NCI-H345 (cell line): ENCODE measurements at places on chromosomes 12 and 14.

DNA sequence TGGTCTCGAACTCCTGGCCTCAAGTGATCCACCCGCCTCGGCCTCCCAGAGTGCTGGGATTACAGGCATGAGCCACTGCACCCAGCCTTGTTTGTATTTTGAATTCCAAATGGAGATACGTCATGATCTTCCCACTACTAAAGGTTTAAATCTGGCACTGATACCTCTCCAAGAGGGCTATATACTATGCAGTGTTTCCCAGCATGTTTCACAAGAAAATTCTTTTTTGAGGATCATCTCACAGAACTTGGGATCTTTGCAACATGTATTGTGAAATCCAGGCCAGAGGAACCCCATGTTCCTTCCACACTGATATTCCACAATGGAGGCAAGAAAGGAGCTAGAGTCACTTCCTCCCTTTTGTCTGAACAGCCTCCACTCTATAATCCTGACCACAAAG is 112.7 kb downstream of the NT5DC3 start:
- DNase-seq = no peak

DNA sequence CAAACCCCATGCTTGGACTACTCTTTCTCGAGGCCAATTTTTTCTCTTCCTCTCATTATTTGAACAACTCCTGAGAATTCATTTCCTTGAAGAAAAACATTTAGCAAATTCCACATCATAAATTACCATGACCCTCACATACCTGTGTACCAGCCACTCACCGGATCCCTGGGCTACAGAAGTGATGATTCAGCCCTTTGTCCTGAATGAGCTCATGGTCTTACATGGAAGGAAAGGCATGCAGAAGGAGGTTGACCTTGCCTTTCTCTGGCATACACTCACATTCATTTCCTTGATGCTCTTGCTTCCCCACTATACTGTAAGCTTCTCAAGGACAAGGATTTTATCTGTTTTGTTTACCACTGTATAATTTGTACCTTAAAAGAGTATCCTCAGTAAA is 191.5 kb downstream of the SLC5A8 start:
- DNase-seq = no peak

GRCh38 chr12:24476310-24476709 is 472.6 kb downstream of the BCAT1 start:
- DNase-seq = no peak

- no peak for DNase-seq
Measured at GRCh38 chr12:10457760-10458159, 4.6 kb upstream of the KLRC1 start.

DNA sequence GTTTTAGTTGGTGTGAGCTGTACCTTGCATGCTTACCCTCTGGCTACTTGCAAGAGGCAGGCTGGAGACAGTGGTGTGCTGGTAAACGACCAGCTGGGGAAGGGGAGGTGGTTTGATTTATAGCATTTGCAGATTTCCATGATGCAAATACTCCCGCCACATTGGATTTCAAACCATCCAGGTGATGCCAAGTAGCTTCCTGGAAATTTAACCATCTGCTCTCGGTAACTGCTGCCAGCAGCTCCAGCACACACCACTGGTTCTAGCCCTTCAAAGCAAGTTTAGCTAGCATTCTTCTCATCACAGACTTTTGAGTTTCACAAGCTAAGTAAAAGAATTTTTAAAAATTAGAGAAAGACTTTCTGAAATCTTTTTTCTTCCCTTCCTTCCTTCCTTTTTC is 104.5 kb upstream of the AMIGO2 start:
- no peak for DNase-seq

GRCh38 chr14:56807386-56808109 is 2.7 kb downstream of the OTX2 start:
- DNase-seq = no peak

- DNase-seq = no peak
Measured at GRCh38 chr12:64877363-64878004, 53.0 kb downstream of the TBC1D30 start.

- no peak for DNase-seq
Measured at GRCh38 chr12:44863867-44864266, 12.2 kb downstream of the NELL2 start.

- DNase-seq = no peak
Measured at GRCh38 chr14:76856769-76857168, 30.6 kb downstream of the LRRC74A start.

- DNase-seq = no peak
Measured at GRCh38 chr14:42311876-42312275, 705.2 kb downstream of the LRFN5 start.

- no peak for DNase-seq
Measured at GRCh38 chr12:121079736-121080272, 40.8 kb upstream of the OASL start.

GRCh38 chr12:62774794-62775193 is 160.2 kb downstream of the PPM1H start:
- DNase-seq = no peak

GRCh38 chr12:1994429-1995143 is 9.7 kb downstream of the DCP1B start:
- no peak for DNase-seq

DNA sequence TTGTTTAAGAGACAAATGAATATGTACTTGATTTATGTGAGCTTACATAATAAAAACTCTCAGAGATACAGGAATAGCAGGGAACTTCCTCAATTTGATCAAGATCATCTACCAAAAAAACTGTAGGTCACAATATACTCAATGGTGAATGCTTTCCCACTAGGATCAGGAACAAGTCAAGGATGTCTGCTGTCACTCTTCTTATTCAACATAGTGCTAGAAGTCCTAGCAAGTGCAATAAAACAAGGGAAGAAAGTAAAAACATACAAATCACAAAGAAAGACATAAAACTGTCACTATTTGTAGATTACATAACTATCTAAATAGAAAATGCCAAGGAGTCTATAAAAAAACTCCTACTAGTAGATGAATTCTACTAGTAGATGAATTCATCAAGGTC is 41.9 kb upstream of the PAWR start:
- no peak for DNase-seq

DNA sequence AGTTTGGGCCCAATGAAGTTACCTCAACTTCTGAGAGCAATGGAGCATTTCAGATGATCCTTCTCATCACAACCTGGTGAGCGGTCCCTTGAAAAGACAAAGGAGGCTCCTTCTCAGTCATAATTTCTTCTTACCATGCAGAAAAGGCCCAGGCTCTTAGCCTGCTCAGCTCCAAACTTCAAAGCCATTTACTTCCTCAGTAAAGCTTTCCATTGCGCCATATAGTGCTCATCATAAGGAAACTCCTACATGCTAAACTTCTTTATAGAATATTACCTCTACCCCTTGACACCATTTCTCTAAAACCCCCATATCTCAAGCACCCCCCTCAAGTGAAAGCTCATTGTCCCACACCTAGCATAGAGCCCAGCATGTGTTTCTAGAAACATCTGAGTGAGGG is 127.1 kb downstream of the GTF2A1 start:
- no peak for DNase-seq

DNA sequence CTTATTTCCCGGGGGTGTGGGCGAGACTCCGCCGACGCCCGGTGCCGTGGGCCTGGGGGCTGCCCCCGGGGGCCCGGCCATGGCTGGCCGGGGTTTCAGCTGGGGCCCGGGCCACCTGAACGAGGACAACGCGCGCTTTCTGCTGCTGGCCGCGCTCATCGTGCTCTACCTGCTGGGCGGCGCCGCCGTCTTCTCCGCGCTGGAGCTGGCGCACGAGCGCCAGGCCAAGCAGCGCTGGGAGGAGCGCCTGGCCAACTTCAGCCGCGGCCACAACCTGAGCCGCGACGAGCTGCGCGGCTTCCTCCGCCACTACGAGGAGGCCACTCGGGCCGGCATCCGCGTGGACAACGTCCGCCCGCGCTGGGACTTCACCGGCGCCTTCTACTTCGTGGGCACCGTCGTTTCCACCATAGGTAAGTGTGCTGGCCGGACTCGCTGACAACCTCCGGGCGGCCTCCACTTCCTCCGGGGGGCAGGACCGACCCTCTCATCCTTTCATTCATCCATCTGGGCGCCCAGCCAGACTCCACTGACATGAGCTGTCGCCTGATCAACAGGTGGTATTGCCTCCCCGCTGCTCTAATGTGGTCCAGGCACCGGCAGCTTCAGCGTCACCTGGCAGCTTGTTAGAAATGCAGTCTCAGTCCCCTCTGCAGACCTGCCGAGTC is 467 bp downstream of the KCNK13 start:
- DNase-seq = peak; percentile 89

- DNase-seq = no peak
Measured at GRCh38 chr14:77741438-77741837, 19.5 kb downstream of the SNW1 start.

DNA sequence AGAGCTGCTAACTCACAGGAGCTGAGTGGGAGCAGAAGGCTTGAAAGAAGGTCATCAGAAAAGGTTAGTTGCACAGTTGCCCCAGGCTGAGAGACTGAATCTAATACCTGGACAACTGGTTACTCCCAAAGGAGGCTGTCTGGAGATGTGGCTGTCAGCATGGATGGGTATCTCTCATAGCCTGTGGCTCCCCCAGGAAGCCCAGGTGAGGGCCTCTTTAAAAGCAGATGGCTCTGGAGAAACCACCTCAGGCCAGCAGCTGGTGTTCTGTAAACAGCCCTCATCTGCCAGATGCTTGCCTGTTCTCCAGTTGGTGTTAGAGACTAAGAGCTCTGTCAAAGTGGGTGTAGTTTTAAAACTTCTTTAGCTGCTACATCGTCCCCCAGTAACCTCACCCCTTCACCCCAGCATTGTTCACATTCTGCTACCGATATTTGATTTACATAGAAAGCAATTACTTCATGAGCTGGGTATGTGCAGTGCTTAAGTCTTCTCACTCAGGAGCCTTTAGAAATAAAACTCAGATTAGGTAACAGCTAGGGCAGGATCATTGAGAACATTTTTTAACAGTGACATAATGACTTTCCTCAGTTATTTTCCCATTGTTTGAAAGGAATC is 25.8 kb downstream of the DACT1 start:
- peak; percentile 83 for DNase-seq

DNA sequence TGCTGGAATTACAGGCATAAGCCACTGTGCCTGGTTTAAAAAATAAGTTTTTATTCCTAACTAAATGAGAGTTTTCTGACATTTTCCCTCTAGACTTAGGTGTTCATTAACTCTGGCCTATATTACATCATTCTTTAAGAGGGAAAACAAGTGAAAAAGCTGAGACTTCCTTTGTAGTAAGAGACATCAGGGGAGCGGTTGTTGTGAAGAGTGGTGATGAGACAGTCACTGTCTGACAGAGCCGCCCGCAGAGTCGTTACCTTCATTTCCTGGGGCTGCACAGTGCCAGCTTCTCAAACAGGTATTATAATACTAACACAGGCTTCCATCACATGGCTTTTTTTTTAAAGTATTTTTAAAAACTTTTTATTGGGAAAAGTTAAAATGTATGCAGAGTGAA is 19.7 kb upstream of the TDRD9 start:
- no peak for DNase-seq

GRCh38 chr14:95305940-95306339 is 13.8 kb downstream of the CLMN start:
- no peak for DNase-seq

- peak; percentile 65 for DNase-seq
Measured at GRCh38 chr12:39831587-39832315, 212.1 kb upstream of the ABCD2 start.

DNA sequence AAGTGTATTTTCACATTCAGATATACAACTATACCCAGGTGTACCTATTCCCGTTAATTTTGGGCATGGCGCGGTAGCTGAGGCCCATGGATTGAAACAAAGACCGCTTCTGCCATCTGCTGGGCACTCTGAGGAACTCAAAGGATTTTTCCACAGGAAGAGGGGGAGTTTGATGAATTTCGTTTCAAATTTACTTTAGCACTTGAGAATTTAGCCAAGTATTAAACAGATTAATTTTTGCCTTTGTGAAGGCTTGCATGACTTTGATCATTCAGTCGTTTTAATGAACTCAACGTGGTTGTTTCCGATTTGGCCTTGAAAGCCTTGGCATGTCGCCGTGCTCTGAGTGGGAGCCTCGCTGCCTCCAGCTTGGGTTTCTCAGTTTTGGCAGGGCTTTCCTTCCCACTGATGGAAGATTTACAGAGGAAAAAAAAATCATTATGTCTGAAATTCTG is 153.2 kb upstream of the DDHD1 start:
- DNase-seq = peak; percentile 51

GRCh38 chr12:50127546-50127945 is 15.5 kb downstream of the COX14 start:
- no peak for DNase-seq

- DNase-seq = no peak
Measured at GRCh38 chr12:27592548-27592947, 68.5 kb downstream of the PPFIBP1 start.

- DNase-seq = peak; percentile 87
Measured at GRCh38 chr14:93941293-93941910, 14.3 kb downstream of the FAM181A start.

DNA sequence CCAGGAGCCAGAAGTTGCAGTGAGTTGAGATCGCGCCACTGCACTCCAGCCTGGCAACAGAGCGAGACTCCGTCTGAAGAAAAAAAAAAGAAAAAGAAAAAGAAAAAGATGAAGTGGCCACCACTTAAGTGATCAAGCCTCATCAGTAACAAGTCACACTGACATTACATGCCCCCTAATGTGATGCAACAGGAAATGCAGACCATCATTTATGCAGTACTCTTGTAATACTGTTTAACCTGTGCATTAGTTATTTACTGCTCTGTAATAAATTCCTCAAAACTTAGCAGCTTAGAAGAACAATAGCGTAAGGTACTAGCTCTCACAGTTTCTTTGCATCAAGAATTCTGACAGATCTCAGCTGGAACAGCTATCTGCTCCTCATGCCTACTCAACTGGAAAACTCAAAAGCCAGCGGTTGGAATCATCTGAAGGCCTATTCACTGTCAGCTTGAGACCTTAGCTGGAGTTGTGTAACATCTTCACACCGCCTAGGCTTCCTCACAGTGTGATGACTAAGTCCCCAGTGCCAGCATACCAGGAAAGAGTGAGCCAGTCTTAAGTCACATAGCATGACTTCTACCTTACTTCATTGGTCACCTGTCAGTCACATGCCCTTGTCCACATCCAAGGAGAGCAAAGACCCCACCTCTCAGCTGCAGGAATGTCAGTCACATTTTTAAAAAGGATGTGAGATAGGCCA is 31.5 kb downstream of the EPS8 start:
- DNase-seq = no peak

- peak; percentile 75 for DNase-seq
Measured at GRCh38 chr12:1220127-1221092, 229.4 kb downstream of the ERC1 start.

DNA sequence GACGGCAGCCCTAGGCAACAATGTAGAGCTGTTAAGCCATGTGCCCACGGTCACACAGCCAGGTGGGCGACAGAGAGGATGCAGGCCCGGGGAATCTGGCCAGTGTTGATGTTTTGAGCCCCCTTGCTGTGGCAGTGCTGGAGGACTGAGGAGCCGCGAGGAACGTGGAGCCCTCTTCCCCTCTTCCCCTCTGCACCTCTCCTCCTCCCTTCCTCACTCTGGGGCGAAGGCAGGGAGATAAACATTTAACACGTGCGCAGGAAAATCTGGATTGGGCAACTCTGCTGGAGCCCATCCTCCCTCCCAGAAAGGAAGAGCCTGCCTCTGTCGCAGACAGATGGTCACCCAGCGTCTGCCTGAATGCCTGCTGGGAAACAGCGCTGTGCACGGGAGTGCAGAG is 376.8 kb downstream of the FUT8 start:
- no peak for DNase-seq
